Stimulated activated CD8-positive, alpha-beta memory T cell treated with anti-CD3 and anti-CD28 coated beads, Interleukin-15, amount 100 ng/mL, for 24 hours (primary cell): ENCODE measurements at places on chromosomes 3 and 15.

GRCh38 chr15:55250392-55250791 lies 39.2 kb downstream of the RAB27A start:
- DNase-seq = no peak

DNA sequence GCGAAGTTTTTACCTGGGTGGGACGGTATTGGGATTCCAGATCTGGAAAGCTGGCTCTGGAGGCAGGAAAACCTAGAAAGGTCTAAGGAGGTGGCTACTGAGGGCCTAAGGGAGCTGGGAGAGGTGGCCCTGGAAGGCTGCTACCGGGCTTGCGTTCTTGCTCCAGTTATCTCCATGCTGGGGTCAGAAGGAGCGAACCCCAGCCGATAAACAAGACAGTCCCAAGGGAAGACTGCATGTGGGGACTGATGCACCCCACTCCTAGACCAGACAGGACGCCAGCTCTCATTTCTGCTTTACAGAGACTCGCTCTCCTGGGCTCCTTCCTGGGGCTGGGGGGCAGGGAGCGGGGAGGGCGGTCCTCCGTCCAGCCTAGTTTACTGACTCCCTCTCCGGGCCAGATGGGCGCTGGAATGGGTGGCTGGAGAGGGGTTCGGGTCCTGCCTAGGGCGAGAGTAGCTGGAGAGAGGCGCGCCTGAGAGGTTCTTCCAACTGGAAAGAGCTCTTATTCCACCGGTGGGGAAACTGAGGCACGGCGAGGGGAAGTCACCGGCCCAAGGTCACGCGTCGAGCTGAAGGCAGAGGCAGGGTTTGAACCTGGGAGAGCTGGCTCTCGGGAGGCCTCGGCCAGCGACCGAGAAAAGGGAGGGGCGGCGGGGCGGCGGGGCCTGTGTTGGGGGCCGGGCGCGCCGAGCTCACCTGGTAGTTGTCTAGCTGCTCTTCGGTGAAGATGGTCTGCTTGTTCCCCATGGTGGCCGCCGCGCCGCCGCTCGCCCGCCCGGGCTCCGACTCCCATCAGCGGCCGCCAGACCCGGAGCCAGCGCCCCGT lies 565 bp downstream of the CIB2 start:
- no peak for DNase-seq

DNA sequence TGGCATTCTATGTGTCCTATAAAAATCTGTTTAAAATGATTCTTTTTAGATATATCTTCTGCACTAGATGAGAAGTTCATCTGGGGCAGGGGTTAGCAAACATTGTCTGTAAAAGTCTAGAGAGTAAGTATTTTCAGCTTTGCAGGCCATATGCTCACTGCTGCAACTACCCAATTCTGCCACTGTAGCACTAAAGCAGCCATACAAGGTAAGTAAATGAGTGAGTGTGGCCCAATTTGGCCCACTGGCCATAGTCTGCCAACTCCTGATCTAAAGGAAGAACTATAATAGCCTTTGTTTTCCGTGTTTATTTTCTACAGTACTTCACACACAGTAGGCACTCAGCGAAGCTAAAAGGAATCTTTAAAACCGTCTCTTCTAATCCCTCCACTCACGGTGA lies 42.3 kb downstream of the DLG1 start:
- DNase-seq = no peak

DNA sequence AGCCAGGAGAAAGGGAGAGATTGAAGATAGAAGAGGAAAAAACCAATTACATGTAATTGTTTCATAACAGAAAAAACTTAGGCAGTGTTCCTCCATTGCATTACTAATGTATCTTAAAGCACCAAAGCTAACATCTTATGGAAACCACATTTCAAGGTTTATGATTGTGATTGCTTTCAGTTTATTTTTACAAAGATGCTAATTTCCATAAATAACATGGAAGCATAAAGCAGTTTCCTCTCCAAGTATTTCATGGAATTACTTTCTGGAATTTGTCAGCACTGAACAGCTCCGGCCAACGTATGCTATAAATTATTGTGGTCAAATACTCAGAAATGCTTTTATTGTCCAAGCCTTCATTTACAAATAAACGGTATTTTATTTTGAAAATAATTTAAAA lies 11.6 kb downstream of the ADAMTSL3 start:
- no peak for DNase-seq

GRCh38 chr3:158640646-158641045 lies 3.7 kb upstream of the GFM1 start:
- no peak for DNase-seq

DNA sequence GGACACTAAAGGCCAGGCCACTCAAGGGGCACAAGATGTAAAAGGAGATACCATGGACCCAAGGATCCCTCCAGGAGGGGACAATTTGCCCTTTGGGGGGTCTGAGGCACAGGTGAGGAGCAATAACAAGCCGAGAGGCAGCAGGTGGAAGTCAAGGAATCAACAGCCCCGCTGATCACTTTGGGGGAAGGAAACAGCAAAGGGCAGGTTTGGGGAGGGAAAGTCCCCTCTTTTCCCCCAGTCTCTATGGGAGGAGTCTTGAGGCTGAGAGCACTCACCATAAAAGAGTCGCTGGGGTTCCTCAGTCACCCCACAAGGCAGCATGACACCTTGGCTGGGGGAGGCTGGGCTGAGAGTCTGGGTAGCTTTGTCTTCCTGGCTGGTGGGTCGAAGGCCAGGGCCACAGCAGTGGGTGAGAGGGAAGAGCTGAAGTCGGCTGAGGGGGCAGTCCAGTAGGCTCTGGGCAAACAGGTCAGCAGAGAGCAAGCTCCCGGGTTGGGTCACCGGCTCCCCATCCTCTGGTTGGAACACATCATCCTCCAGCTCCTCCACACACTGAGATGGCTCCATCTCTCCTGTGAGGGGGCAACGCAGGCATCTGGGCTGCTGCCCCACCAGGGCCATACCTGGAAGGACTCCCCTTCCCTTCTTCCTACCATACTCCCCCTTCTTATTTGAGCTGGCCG lies 3.0 kb downstream of the BMF start:
- DNase-seq = no peak

DNA sequence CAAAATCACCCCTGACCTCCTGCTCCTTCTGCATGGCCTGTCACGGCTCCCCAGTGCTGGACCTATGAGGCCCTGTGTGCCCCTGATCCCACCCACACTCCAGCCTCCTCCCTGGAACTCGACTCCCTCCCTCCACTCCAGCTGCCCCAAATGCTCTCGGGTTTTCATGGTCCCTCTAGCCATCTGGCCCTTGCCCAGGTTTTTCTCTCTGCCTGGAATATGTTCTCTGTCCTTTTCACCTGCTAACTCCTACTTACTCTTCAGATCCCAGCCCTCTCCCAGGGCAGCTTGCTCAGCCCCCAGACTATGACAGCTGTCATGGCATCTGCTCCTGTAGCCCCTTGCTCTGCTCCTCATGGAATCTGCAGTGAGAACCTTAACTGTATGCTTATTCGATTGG lies 30.3 kb downstream of the DUSP7 start:
- DNase-seq = no peak

GRCh38 chr15:63195569-63196015 lies 6.2 kb downstream of the RAB8B start:
- no peak for DNase-seq

GRCh38 chr3:194482196-194482593 lies 4.6 kb downstream of the ATP13A3 start:
- DNase-seq = no peak

DNA sequence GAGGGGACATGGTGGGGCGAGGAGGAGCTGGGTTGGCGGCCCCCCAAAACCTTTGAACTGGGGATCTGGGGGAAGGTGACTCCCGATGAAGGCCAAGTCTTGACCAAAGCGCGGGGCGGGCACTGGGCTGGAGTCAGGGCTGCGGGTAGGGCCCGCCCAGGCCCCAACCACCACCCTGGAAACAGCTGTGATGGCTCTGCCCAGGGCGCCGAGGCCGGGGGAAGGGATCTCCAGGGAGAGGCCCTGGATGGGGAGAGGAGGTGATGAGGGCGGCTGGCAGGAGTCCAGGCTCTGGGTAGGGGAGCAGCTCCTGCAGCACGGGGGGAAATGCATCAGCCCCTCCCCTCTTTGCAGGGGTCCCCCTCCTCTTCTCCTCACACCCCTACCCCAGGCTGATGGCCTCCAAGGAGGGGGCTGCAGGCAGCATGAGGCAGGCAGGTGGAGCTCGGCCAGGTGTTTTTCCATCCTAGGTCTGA lies 5.9 kb upstream of the C15orf39 start:
- DNase-seq = no peak
